ENCODE measurements at places on chromosomes 16 and 17.

DNA sequence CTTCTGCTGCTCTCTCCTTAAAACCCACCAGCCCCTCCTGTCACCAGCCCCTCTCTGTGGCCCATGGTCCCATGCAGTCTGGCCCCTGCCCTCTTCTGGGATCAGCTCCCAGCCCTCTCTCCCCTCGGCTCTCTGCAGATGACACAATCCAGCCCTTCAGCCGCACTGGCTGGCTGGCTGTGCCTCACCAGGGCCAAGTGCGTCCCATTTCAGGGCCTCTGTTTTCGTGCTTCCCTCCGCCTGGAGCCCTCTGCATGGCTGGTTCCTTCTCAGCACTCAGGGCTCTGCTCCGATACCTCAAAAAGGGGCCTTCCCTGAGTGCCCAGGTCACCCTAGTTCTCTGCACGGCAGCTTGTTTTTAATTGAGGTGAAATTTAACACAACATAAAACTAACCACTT is 124.3 kb downstream of the SOCS1 start:
- DNase-seq, result peak; percentile 11

DNA sequence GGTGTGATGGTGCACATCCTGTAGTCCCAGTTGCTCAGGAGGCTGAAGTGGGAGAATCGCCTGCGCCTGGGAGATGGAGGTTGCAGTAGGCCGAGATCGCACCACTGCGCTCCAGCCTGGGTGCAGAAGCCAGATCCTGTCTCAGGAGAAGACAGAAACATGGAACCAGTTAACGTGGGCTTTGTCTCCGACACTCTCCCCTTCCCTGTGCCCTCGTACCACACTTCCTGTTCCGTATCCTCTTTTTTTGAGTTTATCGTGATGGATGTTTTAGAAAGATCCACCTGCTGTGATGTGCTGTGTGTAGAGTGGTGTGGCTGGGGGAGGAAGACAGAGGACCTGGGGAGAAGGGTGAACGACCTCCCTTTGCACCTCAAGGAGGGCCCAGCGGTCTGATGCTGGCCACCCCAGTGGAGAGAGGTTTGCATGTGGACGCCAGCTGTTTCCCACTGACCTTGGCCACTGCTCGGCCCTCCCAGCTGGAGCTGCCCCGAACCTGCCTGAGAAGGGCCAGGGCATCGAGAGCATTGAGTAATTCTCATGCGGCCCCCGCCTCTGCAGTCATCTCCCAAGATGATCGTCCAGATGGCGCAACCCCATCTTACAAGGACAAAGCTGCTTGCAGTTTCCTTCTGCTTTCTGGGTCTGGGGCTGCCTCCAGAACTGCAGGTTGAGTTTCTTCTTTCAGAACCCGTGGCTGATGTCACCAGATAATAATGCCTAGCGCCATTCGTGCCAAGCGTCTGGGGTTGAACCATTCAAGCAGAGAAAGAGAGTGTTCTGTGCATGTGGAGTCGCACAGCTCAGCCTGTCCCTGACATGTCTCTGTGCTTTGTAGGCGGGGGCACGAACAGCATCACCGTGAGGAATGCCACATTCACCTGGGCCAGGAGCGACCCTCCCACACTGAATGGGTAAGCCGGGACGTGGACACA is 126.3 kb downstream of the ABCC1 start:
- DNase-seq, result no peak

DNA sequence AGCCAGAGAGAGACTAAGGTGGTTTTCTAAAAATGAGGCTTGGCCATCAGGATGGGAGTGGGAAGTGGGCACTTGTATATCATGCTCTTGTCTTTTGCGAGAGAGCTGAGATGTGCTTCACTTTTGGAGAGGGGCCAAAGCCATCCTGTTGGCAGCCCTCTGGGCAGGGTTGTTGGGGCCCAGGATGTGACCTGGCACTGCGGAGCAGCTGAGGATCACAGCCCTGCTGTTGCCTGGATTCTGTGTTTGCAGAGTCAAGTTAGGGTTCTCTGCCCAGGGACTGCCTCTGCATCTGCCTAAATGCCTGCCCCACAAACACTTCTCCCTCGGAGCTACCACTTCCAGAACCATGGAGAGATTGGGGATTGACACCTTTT is 71.2 kb downstream of the PLD6 start:
- no peak for DNase-seq

- DNase-seq, result no peak
These were observed 1.1 kb upstream of the CRHR1 start for GRCh38 chr17:45782889-45783592.

GRCh38 chr17:59607061-59607460 is 12.6 kb upstream of the CLTC start:
- no peak for DNase-seq

DNA sequence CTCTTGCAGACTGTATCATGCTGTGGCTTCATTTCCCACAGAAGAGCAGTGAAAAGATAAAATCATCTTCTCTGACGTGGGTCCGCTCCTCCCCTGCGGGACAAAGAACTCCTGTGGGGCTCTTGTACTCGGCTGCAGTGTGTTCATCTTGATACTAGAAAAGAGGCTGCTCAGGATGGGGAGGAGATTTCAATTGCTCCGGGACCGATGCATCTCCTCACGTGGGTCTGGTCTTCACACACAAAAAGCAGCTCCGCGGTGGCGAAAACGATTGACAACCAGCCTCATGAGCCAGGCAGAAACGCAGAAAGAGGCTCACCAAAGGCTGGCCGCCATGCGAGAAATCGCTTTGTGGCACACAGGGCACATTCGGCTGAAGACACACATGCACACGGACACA is 14.4 kb upstream of the KCNJ18 start:
- no peak for DNase-seq

DNA sequence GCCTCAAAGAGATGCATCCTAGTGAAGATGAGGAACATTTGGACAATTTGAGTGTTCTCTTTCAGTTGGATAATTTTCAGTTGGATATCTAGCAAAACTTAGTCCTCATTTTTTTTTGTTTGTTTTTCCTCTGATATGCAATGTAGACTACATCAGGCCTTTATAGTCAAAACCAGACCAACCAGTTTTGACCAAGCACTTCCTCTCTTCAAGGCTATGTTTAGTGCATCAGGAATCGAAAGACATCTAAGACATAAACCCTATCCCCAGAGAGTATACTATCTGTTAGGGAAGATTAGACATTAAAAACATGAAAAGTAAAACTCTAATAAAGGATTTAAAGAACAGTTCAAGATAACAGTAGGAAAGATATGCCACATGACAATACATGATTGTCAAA is 256.1 kb downstream of the IRX3 start:
- DNase-seq, result no peak

GRCh38 chr16:82987767-82988166 is 361.0 kb downstream of the CDH13 start:
- no peak for DNase-seq

- DNase-seq, result no peak
These were observed 63.2 kb downstream of the AMFR start for GRCh38 chr16:56362057-56362655.

GRCh38 chr17:79797492-79798298 is 818 bp upstream of the CBX8 start:
- DNase-seq, result no peak

DNA sequence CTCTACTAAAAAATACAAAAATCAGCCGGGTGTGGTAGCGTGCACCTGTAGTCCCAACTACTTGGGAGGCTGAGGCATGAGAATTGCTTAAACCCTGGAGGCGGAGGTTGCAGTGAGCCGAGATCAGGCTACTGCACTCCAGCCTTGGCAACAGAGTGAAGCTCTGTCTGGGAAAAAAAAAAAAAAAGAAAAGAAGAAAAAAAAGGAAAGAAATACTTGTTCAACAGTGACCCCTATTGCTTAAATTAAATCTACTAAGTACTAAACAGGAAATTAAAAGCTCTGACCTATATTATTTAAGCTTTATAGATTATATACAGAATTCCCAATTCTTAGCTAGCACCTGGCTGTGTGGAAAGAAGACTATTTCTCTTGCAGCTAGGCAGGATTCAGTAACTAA is 48.9 kb downstream of the FBXL20 start:
- no peak for DNase-seq

DNA sequence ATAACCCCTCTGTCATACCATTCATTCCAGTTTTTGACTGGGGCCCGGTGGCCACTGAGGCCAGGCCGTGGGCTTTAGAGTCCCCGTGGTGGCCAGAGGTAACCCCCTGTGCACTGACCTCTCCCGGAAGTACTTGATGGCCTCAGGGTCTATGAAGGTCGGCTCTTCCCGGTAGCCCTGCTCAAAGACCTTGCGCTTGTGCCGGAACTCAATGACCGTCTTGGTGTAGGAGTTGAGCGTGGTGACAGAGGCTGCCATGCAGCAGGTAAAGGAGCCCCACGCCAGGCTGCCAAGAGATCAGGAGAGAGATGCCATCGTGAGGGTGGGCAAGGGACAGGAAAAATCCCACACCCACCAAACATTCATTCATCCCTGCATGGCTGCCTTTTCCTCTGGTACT is 234.8 kb downstream of the GSG1L start:
- no peak for DNase-seq

- DNase-seq, result no peak
These were observed 4.1 kb downstream of the MAP3K14 start for GRCh38 chr17:45312477-45313420.

GRCh38 chr17:30372755-30373154 is 6.0 kb upstream of the CPD start:
- DNase-seq, result no peak

GRCh38 chr16:24943471-24943870 is 71.7 kb downstream of the ARHGAP17 start:
- DNase-seq, result no peak
